Left lobe of liver (tissue), 2 donors: ENCODE measurements at places on chromosomes 3 and 15. TPM values are rescaled to one million over a fixed set of nuclear protein-coding genes. Genes with fewer than 3 reads are reported as not detected.

DNA sequence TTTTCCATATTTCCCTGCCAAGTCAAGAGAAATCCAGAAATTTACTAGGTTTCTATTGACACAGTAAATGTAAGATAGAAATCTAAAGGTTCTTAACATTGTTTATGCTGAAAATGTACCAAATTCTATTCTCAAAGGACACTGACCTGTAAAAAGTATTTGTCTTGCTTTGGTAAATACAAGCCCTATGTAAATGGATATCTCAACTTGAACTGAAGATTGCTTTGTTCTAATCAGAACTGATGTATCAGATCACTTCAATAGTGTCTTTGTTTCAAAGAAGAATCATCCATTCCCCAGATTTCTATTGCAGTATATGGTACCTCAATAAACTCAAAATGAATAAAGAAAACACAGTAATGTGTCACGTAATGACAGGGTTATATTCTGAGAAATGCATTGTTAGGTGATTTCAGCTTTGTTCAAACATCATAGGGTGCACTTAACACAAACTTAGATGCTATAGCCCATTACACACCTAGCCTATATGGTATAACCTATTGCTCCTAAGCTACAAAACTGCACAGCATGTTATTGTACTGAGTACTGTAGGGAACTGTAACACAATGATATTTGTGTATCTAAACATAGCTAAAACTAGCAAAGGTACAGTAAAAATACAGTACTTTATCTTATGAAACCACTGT lies 143.5 kb upstream of the NECTIN3 start:
- DNase-seq, result no peak

The LEO1 gene
- total RNA-seq, result 10.1 TPM

- no peak for DNase-seq
Measured at GRCh38 chr3:39149059-39149455, 4.3 kb downstream of the CSRNP1 start.

The LCTL gene
- total RNA-seq, result not detected

The MYRIP gene
- 12.7 TPM for total RNA-seq

GRCh38 chr15:70111203-70112073 lies 13.7 kb upstream of the TLE3 start:
- peak; percentile 73 for DNase-seq

DNA sequence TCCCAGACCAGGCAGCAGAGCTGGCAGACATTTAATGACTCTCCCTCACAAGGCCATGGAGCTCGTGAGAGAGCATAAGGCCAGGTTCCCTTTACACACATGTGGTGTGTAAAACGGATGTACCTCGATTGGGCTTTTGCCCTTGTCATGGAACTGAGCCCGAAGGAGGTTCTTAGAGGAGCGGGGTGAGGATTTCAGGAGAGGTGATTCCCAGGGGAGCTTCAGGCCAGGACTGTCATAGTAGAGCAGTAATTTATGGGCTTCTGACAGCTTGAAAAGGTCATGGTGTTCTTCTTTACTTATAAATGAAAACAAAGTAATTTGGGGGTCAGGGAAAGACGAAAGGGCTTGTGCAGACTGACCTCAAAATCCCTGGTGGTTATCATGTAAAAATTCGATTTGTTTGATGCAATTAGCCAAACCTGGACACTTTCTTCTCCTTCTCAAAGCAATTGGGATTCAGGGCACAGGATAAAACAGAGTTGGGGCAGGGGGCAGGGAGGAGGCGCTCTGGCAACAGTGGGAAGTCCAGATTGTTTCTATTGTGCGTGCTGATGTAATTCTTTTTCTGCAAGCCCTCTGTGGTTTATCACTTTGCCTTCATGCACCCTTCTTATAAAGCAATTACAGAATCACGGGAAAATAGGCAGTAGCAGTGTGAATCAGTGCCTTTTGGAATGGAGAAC lies 51.0 kb downstream of the CACNA1D start:
- DNase-seq, result no peak

DNA sequence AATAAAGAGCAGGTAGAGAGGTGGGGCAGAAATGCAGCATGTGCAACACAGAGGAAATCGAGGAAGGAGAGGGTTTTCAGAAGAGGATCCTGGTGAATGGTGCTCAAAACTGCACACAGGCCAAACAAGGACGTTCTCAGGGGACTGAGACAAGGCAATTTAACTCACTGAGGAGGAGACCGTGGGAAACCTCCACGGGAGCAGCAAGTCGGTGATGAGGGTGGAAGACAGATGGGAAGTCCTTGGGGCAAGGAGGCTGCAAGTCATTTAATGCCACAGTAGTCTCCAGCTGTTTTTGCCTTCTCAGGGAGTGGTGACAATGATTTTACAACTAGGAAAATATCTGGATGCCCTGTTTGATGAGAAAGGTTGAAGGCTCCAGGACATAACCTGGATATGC lies 11.5 kb upstream of the PDIA5 start:
- DNase-seq, result no peak

DNA sequence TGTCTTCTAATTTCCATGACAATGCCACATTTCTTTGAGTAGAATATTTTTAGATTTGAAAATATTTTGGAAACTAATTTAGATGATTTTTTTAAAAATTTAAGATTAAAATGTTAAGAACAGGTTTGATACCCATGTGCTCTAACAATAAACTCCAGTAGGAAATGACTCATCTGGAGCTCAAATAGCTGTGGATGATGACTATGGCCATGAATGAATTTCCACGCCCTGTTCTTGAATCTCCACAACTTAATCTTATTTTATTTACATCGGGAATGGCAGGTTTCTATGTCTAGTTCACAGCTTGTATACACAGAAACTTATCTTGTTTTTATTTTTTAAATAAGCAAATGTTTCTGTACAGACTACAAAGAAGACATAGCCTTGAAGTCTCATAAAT lies 726.8 kb downstream of the NAALADL2 start:
- no peak for DNase-seq

The NMB gene
- total RNA-seq, result 0.58 TPM

GRCh38 chr15:88015228-88015860 lies 241.2 kb downstream of the NTRK3 start:
- DNase-seq, result no peak

GRCh38 chr15:65077981-65078352 lies 1.4 kb downstream of the KBTBD13 start:
- DNase-seq, result no peak
